Adipocyte (in vitro differentiated cells): ENCODE measurements at places on chromosomes 3 and 15.

DNA sequence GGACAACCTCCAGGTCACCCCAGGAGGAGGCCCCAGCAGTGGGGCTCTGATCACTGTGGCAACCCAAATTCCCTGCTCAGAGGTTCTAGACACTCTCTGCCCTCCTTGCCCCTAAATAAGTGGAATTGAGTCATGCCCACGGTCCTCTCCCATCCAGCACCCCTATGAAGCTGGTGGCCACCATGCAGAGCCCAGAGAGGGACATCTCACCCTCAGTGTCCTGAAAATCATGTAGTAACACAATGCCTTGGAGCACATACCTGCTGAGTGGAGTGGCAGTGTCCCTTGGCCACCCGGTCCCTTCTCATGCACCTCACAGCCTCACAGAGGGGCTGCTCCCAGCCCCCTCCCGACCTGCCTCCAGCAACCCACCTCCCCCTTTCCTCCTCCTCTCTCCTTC is 114.3 kb upstream of the MEF2A start:
- DNase-seq, result no peak

GRCh38 chr15:66161108-66161507 is 92.4 kb downstream of the MEGF11 start:
- no peak for DNase-seq

DNA sequence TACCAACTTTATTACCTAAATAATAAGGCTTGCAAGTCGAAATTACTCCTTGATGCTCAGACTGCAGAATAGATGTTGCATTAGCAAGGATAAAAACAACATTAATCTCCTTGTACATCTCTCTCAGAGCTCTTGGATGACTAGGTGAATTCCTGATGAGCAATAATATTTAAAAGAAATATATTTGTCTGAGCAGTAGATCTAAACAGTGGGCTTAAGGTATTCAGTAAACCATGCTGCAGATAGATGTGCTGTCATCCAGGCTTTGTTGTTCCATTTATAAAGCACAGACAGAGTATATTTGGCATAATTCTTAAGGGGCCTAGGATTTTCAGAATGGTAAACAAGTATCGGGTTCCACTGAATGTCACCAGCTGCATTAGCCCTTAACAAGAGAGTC is 257.1 kb downstream of the TUSC7 start:
- no peak for DNase-seq

GRCh38 chr3:45026038-45026437 is at the start of gene CLEC3B:
Gene CLEC3B, plus strand, starts transcription at chr3:45026303. Its CDS starts 60 bp downstream, at chr3:45026363.
- DNase-seq, result peak; percentile 65

DNA sequence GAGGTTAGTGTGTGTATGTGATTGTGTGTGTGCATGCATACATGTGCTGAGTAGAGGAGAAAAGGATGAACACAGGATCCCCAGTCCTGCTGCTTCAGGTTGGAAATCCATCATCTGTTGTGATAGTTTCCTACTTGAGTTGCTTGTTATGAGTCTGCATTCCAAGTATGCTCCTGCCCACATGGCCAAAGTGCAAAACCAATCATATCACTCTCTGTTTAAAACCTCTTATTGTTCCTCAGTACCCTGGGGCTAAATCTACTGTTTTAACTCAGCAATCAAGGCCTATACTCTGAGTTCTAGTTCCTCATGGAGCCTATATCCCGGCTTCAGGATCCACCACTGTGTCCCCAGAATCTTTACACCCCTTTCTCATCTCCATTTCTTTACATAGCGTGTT is 139.9 kb upstream of the TLE3 start:
- DNase-seq, result no peak

GRCh38 chr3:171801738-171802589 is 8.3 kb downstream of the PLD1 start:
- peak; percentile 79 for DNase-seq

DNA sequence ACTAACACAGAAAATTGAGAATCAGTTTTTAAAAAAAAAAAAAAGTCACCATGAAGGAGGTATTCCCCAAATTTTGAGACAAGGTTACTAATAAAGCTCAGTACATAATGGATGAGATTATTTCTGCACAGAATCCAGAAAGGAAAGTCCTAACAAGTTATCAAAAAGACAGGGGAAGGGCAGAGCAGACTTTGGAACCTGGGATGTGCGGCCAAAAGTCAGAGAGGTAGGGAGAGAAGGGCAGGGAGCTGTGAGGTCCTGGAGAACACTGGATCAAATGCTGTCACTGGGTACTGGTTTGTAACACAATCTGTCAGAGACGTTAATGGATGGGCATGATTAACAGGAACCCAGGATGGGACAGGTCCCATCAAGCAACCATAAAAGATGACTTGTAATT is 12.2 kb upstream of the LACTB start:
- DNase-seq, result no peak

- DNase-seq, result no peak
Measured at GRCh38 chr15:28997791-28998190, 112.0 kb downstream of the APBA2 start.

DNA sequence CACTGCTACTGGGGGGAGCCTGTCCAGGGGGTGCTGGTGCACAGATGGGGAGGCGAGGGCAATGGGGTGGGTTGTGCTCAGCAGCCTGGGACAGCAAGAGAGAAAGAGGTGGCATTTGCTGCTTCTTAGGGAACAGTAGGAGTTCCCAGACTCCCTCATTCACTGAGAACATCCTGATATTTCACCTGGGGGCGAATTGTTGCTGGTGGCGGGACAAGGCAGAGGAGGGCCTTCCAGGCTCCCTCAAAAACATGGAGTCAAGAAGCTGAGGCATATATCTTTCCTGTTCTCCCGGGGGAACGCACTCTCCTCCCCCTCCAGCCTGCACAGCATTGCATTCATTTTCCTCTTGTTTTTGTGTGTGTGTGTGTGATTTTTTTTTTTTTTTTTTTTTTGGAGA is 65.7 kb downstream of the CDC25A start:
- DNase-seq, result no peak

- DNase-seq, result no peak
Measured at GRCh38 chr3:190032923-190033322, 87.8 kb downstream of the P3H2 start.
